Left lung (tissue), 14 donors: ENCODE measurements at places on chromosomes 12 and 14.
A peak's percentile ranks its signal among the peaks of the same experiment; 100 is the strongest.

DNA sequence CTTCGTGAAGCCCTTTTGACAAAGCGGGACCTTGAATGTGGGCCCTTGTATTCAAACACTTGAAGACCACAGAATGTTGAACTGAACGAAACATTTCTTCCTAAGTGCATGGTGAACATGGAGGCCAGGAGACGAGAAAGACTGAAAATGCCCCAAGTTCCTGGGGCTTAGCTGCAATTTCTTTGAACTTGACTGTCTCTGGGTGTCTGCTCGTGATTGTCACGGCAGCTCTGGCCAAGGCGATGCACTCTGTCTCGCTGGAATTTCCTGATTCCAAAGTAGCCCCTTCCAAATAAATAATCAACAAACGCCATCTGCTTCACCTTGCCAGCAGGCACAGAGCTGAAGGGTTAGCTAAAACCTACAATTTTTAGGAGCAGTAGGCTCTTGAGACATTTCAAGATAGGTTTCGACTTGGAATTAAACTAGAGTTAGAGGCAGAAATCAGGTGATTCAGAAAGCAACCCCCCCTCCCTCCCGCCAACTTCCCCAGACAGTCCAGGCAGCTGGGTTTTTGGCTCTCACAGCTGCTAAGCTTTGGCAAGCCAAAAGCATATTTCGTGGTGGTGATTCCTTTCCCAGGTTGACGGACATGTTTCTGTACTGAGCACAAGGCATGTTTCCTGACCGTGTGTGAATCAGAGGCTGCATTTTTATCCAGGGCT is 13.5 kb upstream of the IRF2BPL start:
- H3K36me3 ChIP-seq: no peaks in the 10 kb centered on the region
- H3K27me3 ChIP-seq: no peaks in the 10 kb centered on the region
- peak; percentile 86 for DNase-seq
- H3K4me1 ChIP-seq: peaks cover 99% of the 10 kb centered on the region
- H3K4me3 ChIP-seq: no peak overlapping the region

DNA sequence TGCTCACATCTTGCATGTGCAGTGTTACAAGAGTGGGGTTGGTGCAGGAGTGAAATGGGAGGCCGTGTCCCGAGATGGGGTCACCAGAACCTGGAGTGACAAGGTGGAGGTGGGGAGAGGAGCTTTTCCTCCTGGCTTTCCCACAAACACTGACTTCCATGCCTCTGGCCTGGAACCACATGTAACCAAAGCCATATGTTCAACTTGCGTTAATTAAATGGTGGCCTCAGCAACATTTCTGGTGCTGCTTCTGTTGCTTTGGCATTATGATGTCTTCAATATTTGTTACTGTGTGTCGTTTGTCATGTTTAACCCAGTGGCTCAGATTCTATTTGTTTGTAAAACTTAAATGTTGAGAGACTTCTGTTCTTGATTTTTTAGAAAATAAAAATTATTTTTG is 110.2 kb downstream of the VCPKMT start:
- H3K4me1 ChIP-seq: peaks cover 19% of the 10 kb centered on the region
- H3K27ac ChIP-seq: no peak overlapping the region
- no peak for DNase-seq
- no peaks in the 10 kb centered on the region for H3K36me3 ChIP-seq
- peaks cover 7% of the 10 kb centered on the region for H3K27me3 ChIP-seq

GRCh38 chr12:110705309-110705708 is 16.4 kb upstream of the HVCN1 start:
- no peak overlapping the region for H3K4me3 ChIP-seq
- H3K27ac ChIP-seq: no peak overlapping the region
- H3K27me3 ChIP-seq: no peaks in the 10 kb centered on the region

- H3K36me3 ChIP-seq: no peaks in the 10 kb centered on the region
- no peak for DNase-seq
- H3K27me3 ChIP-seq: no peaks in the 10 kb centered on the region
- H3K27ac ChIP-seq: no peak overlapping the region
- no peaks in the 10 kb centered on the region for H3K4me1 ChIP-seq
Measured at GRCh38 chr12:67795236-67795635, 146.7 kb downstream of the DYRK2 start.

DNA sequence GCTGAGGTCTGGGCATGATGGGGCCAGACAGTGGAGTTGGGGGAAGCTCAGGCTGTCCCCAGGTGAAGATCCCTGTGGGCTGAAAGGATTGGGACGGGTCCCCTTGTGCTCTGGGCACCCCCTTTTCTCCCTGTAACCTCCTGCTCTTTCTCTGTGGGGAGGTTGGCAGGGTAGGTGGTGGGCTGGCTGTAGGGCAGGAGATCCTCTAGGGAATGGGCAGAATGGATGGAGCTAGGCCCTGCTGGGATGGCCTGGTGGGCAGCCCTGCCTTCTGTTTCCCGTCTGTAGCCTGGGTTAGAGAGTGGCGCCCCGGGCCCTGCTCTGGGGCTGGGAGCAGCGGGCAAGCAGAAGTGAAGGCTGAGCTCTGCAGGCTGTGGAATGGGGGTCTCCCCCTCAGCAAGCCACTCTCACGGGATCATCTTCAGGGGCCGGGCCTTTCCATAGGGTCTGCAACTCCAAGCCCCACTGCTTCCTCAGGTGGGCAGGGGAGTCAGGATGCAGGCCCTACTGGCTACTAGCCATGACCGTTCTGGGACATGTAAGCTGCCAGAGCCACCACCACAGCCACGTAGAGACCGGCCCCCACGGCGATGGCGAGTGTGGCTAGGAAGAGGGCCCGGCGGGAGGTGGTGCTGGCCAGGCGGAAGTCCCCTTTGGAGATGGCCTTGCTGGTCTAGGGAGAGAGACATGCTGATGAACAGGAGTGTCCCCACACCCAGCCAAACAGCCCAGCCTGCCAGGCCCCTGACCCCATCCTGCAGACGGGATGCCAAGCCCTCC is 18.8 kb downstream of the SYNDIG1L start:
- H3K4me1 ChIP-seq: peaks cover 10% of the 10 kb centered on the region
- no peak overlapping the region for H3K27ac ChIP-seq
- H3K4me3 ChIP-seq: no peak overlapping the region
- H3K36me3 ChIP-seq: no peaks in the 10 kb centered on the region
- H3K27me3 ChIP-seq: no peaks in the 10 kb centered on the region

- H3K27ac ChIP-seq: no peak overlapping the region
- no peak overlapping the region for H3K4me3 ChIP-seq
- no peak for DNase-seq
- no peaks in the 10 kb centered on the region for H3K27me3 ChIP-seq
- no peaks in the 10 kb centered on the region for H3K36me3 ChIP-seq
Measured at GRCh38 chr12:125076103-125076502, 10.9 kb downstream of the AACS start.

GRCh38 chr12:106672314-106673025 is 89.7 kb downstream of the RFX4 start:
- H3K36me3 ChIP-seq: no peaks in the 10 kb centered on the region
- no peak overlapping the region for H3K4me3 ChIP-seq
- no peak overlapping the region for H3K27ac ChIP-seq
- no peaks in the 10 kb centered on the region for H3K4me1 ChIP-seq
- no peak for DNase-seq
- H3K27me3 ChIP-seq: peaks cover 38% of the 10 kb centered on the region

GRCh38 chr14:61929651-61930050 is 167.4 kb downstream of the SNAPC1 start:
- H3K4me1 ChIP-seq: no peaks in the 10 kb centered on the region
- DNase-seq: no peak
- H3K36me3 ChIP-seq: no peaks in the 10 kb centered on the region

DNA sequence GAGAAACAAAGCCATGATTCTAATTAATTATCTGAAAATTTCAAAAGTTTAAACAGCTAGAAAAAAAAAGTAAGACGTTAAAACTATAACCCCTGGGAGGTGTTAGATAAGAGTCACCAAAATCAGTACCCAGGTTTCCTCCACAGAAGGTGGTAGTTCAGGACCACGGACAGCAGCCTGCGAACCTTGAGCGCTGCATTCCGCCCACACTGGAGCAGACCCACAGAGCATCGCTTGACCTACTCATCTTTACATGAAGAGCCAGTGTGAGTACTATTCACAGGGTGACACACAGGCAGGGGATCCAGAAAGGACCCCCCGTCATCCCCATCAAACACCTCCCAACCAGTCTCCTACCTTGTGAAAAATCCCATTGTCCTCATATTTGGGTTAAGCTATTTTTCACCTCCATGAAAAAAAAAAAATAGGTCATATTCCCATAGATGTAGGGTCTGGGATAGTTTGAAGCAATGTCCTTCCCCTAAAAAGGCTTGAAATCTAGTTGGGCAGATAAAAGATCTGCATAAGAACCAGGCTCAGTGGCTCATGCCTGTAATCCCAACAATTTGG is 8.8 kb upstream of the CHGA start:
- peaks cover 20% of the 10 kb centered on the region for H3K27me3 ChIP-seq
- no peak for DNase-seq
- H3K4me1 ChIP-seq: no peaks in the 10 kb centered on the region
- H3K4me3 ChIP-seq: no peak overlapping the region

DNA sequence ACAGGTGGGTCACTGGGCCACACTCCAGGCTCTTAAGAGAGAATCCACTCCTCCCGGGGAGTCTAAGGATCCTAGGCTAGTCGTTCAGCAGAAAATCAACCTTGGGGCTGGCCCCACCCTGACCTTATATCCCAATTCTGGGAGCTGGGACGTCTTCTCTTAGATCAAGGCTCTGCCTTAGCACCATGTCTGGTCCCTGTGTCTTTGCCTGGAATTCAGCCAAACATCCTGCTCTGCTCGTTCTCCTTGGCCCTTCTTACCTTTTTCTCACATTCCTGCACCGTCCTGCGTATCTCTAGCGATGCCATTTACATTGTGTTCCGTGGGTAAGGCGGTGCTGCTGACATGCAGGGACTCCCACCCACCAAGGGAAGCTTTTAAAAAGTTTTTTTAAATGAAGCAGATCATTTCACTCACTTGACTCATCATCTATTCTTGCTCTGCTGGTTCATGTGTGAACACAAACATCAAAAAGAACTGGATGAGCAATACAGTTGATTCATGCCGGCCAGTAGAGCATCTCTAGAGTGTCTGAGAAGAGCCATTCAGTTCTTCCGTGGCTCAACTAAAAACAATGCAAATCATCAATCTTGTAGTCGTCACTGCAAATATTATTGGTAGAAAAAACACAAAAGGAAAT is 50.2 kb downstream of the KCNK13 start:
- no peak overlapping the region for H3K27ac ChIP-seq
- H3K36me3 ChIP-seq: no peaks in the 10 kb centered on the region
- H3K4me1 ChIP-seq: no peaks in the 10 kb centered on the region
- H3K27me3 ChIP-seq: no peaks in the 10 kb centered on the region

DNA sequence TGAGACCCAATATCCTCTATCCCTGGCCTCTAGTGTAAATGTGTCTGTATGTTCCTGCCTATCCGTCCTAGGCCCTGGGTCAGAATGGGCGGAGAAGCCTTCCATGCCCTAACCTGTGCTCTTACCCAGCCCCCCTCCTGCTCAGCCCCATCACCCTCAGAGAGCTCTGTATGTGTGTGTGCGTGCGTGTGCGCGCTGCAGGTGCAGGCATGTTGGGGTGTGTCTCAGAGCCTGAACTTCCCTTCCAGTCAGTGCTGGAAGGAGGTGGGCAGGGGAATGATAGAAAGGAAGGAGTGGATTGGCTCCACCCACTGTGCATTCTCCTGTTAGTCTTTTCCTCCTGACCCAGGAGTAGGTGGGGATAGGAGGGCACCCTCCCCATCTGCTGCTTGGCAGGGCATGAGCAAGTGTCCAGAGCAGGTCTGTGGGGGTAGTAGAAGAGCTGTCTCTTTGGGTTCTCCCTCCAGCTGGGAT is 7.2 kb downstream of the NAB2 start:
- no peak overlapping the region for H3K27ac ChIP-seq
- DNase-seq: no peak
- no peaks in the 10 kb centered on the region for H3K27me3 ChIP-seq

GRCh38 chr12:24057920-24058476 is 108.5 kb upstream of the SOX5 start:
- no peak overlapping the region for H3K4me3 ChIP-seq
- H3K4me1 ChIP-seq: no peaks in the 10 kb centered on the region
- no peak overlapping the region for H3K27ac ChIP-seq
- DNase-seq: no peak

DNA sequence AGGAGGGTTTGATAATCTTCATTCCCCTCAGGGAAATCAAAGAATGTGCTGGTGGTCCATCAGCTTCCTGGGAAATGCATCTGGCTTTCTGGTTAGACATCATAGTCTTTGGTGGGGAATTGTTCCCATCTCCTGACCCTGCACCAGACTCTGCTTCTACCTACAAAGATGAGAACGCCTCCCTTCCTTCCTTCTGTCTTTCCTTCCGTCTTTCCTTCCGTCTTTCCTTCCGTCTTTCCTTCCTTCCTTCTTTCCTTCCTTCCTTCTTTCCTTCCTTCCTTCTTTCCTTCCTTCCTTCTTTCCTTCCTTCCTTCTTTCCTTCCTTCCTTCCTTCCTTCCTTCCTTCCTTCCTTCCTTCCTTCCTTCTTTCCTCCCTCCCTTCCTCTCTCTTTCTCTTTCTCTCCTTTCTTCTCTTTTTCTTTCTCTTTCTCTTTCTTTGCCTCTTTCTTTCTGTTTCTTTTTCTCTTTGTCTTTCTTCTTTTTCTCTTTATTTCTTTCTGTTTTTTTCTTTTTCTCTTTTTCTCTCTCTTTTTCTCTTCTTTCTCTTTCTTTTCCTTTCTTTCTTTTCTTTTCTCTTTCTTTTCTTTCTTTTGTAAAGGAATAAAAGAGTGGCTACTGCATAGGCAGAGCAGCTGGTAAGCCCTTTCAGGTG is 189.0 kb upstream of the ARHGAP5 start:
- no peak overlapping the region for H3K27ac ChIP-seq
- H3K4me3 ChIP-seq: no peak overlapping the region
- DNase-seq: no peak
- H3K36me3 ChIP-seq: no peaks in the 10 kb centered on the region
- H3K4me1 ChIP-seq: peaks cover under 1% of the 10 kb centered on the region
